ENCODE measurements at places on chromosomes 16 and 17.

DNA sequence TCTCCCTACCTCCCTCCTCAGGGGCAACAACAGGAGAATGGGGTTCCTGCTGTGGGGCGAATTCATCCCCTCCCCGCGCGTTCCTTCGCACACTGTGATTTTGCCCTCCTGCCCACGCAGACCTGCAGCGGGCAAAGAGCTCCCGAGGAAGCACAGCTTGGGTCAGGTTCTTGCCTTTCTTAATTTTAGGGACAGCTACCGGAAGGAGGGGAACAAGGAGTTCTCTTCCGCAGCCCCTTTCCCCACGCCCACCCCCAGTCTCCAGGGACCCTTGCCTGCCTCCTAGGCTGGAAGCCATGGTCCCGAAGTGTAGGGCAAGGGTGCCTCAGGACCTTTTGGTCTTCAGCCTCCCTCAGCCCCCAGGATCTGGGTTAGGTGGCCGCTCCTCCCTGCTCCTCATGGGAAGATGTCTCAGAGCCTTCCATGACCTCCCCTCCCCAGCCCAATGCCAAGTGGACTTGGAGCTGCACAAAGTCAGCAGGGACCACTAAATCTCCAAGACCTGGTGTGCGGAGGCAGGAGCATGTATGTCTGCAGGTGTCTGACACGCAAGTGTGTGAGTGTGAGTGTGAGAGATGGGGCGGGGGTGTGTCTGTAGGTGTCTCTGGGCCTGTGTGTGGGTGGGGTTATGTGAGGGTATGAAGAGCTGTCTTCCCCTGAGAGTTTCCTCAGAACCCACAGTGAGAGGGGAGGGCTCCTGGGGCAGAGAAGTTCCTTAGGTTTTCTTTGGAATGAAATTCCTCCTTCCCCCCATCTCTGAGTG lies 5.9 kb upstream of the LASP1NB start:
- DNase-seq: no peak

DNA sequence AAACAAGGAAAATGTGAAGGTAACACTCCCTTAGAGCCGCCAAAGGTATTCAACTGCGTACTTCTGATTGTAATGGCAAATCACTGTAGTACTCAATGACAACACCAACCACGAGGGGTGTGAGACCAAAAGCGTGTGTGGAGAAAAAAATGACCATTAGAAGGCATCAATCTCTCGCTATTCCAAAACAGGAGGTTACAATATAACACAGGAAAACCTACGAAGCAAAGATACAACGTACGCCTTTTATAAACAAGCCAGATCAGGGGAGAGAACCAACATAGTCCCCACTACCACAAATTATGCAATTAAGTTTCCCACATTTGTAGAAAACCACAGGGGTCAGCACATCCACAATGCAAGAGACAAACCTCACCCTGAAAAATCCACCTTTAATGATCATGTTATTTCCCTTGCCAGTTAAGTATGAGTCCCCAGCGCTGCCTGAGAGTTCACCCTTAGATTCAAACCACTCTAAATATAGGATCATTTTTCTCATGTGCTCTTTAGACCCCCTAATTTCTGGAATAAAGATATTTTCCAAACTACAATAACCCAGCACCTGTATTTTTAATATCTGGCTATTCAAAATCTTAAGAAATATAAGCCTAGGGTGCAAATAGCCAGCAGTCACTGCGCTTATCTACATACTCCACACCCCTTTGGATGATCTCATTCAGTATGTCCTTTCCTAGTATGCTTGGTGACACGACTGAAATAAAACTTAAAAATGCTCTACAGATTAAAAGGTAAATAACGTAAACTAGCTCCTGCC lies 12.4 kb downstream of the TEX14 start:
- no peak for DNase-seq

- no peak for DNase-seq
These were observed 16.4 kb downstream of the CDH13 start for GRCh38 chr16:82643136-82643535.

DNA sequence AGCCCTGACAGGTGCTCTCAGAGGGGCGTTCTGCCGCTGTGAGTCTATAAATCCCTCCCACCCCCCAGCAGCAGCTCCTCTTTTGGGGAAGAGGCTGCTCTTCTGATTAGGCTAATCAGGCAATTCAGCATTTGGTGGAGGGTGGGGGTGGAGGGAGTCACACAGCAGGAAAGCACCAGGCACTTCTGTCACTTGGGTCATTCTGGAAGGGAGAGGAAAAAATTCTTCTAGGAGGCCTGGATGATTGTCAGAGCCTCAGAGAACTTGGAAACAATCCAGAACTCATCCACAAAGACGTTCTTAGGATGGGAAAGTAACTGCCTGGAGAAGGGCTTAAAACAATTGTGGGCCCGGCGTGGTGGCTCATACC lies 7.3 kb upstream of the SSTR2 start:
- no peak for DNase-seq

DNA sequence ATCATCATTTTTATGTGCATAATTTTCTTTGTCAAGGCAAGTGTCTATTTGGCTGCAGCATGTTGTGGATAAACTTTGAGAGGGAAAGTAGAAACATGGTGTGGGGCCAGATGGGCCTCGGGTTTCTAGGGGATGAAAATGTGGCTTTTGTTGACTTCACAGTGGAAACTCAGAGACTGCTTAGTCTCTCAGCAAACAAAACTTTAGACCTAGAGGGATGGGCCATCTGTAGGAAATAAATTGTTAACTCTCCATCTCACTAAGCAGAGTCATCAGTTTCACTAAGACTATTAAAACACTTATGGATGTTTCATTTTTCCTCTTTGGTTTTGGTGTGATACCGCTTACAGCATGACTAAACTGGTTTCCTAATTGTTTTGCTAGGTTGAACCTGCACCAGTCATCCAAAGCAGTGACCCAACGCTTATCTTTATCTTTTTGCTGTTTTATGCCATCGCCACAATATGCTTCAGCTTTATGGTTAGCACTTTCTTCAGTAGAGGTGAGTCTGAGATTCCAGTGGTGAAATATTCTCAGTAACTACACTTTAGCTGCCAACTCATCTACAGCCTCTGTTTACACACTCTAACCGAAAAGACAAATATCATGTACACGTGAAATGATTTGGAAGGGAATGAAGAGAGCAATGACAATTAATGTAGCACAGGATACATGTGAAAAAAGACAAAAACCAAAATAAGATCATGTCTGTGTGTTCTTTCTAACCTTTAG lies 60.6 kb upstream of the CRYM start:
- no peak for DNase-seq

DNA sequence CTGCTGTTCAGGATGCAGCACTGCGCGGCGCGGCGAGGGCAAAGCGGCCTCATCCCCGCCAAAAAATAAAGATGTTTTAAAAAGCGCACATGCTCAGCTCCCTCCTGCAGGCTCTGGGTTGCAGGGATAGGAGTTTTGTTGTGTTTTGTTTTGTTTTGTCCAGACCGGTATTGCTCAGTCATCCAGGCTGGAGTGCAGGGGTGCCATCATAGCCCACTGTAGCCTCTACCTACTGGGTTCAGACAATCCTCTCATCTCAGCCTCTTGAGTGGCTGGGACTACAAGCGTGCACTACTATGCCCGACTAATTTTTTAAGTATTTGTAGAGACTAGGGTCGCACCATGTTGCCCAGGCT lies 636 bp downstream of the WWOX start:
- DNase-seq: no peak

- DNase-seq: no peak
These were observed 158.9 kb downstream of the TRIM37 start for GRCh38 chr17:58947824-58948223.

DNA sequence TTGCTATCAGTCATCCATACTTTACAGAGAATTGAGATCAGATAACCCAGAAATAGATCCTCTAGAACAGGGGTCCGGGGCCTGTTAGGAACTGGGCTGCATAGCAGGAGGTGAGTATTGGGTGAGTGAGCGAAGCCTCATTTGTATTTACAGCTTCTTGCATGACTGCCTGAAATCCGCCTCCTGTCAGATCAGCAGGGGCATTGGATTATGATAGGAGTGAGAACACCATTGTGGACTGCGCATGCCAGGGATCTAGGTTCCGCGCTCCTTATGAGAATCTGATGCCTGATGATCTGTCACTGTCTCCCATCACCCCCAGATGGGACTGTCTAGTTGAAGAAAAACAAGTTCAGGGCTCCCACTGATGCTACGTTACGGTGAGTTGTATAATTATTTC lies 13.0 kb upstream of the SCIMP start:
- no peak for DNase-seq

DNA sequence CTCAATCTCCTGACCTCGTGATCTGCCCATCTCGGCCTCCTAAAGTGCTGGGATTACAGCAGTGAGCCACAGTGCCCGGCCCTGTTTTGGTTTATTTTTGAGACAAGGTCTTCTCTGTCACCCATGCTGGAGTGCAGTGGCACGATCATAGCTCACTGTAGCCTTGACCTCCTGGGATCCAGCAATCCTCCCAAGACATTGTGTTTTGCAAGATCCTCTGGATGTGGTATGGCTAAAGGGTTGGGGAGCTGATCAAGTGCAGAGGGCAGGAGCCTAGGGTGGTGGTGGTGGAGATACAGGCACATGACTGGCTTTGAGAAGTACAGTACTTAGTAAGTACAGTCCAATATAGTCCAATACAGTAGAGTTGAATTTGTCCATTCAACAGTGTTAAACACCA lies 16.6 kb upstream of the TNS4 start:
- no peak for DNase-seq

DNA sequence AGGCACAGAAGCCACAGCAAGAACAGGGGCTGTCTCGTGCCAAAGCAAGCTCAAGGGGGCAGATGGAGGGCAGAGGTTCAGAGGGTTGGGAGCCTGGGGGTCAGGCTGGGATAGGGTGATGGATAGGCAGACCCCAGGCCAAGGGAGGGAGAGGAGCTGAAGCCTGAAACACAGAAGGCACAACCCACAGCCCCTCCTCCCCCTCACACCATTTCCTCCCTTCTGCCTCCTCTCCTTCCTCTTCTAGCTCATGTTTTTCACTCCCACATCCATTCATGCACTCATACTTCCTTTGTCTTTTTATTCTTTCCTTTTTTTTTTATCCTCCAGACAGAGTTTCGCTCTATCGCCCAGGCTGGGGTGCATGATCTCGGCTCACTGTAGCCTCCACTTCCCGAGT lies 61.1 kb downstream of the SOCS1 start:
- DNase-seq: no peak

DNA sequence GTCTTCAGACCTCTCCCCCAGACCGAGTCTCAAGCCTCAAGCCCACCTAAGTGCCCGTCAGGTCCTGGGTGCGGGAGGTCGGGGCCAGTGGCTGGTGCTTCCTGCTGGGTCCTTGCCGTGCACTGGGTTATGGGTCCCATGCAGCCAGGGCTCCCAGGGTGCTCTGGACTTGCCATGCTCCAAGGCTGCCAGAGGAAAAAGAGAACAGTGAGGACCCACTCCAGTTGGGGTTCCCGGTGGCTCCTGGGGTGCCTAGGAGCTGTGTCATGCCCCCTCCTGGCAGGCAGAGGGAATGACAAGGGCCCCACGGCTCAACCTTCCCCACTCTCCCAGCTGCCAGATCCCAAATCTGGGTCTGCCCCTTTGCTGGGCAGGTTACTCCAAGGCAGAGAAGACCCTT lies 3.8 kb downstream of the SNX20 start:
- DNase-seq: no peak

- no peak for DNase-seq
These were observed 46.0 kb downstream of the NQO1 start for GRCh38 chr16:69680358-69680757.

- DNase-seq: no peak
These were observed 33.0 kb downstream of the KCNJ16 start for GRCh38 chr17:70107904-70108565.

- DNase-seq: no peak
These were observed 45.6 kb downstream of the IKZF3 start for GRCh38 chr17:39818358-39819000.

DNA sequence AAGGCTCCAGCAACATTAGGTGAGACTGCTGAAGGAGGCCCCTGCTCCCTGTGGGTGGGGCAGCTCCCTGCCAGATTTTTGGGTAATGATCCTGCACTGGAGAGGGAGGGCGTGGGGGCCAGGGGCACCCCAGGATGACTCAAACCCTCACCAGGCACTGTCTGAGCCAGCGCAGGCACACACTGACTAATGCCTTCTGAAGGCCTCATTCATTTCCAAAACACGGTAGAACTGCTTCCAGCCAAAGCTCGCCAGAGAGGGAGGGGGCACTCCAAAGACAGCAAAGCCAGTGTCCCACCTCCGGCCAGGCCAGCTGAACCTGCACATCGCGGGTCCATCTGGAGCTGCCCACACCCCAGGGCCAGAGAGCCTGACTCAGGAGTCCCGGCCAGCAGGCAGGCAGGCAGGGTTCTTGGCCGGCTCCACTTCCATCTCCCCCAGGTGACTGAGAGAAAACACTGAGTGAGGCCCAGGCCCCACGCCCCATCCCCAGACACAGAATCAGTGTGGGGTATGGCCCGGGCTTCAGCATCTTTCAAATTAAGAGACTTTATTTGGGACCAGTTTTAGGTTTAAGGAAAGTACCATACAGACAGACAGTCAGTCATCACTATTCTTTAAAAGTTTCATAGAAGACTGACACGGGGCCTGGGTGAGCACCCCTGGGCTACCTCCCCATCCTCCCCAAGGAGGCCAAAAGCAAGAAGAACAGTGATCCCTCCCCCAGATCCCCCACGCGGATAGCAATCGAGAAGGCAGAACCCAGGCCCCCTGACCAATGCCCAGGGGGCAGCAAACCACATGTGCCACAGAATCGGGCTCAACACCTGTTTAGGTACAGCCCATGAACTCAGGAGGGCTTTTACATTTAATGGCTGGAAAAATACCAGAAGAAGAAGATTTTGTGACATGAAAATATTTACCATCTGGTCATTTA lies 2.3 kb downstream of the PIEZO1 start:
- DNase-seq: no peak

DNA sequence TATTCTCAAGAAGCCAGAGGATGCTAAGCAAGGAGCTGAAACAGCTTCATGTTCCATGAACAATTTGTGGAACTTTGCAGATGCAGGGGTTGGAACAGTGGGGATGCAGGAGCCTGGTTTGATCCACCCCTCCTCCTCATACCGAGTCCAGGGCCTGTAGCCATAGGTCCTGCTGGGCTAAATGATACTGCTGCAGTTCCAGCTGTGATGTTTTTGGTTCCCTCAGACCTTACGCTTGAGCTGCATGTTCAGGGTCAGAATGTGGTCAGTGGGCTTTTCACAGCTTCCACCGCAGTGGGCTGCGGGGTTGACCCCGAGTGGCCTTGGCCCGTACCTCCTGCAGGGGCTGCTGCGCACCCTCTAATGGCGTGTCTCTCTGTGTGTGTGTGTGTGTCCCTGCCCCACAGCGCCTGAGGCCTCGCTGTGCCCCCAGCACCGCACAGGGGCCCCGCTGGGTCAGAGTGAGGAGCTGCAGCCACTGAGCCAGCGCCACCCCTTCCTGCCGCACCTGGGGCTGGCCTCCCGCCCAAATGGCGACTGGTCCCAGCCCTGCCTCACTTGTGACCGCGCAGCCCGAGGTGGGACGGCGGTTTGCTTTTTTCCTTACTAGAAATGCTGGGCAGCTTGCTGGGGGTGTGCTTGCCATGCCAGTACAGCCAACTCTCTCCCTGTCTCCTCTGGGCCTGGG lies 48.2 kb downstream of the EPN2 start:
- DNase-seq: no peak
